ENCODE measurements at places on chromosomes 4 and X.

- DNase-seq, result peak; percentile 25
Observed at GRCh38 chr4:99845708-99846469, 29.3 kb downstream of the DAPP1 start.

GRCh38 chr4:24781999-24782745 is 13.2 kb upstream of the SOD3 start:
- no peak for DNase-seq

GRCh38 chr4:83209419-83209818 is 75.2 kb downstream of the COQ2 start:
- no peak for DNase-seq

GRCh38 chrX:133365871-133366611 is 49.2 kb downstream of the GPC4 start:
- DNase-seq, result no peak

GRCh38 chr4:88722276-88722780 is 24.7 kb upstream of the NAP1L5 start:
- no peak for DNase-seq

DNA sequence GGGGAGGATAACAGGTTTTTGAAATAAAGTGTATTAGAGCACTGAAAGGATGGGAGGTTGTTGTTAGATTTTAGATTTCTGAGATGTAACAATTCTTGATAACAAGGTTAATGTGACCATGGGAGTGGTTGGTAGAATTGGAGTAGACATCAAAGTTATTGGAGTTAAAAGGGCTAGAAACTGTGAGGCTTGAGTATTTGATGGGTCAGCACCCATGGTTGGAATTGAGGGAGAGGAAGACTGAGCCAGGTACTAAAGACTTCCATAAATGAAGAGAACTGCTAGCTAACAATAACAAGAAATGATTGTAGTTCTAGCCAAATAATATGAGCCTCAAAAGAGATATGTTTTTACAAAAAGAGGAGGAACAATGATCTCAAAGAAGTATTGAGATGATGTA is 98.8 kb downstream of the HEPH start:
- no peak for DNase-seq

GRCh38 chr4:69970071-69970470 is 4.5 kb upstream of the CSN2 start:
- no peak for DNase-seq

DNA sequence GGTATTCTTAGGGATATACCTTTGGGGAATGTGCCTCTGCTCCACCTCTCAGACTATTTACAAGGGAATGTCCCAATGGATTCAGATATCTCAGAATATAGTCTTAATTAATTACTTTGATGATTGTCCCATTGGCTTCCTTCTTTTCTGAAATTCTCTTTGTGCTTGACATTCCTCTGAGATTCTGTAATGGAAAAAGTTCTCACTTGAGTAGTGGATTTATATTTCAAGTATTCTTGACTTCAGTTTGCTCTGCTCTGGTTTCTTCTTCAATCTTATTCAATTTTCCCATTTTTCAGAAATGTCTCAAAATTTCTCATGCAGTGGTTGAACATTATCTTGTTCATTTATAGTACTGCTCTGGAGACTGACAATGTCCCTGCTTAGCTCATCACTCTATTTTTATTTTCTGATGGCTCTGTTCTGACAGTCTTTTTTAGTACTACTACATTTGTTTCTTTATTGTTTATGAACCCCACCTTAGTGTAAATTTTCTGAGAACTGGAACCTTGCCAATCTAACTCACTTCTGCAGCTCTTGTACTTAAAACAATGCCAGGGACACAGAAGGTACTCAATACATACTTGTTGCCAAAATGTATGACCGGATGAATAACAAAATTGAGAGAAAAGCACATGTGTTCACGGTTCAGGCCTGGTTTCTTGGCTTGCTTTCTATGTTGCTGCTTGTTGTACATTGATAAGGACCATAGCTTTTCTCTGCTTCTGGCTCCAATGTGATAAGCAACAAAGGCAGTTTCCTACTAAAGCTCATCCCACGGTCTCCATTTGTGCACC is 471.7 kb downstream of the GASK1B start:
- no peak for DNase-seq

- no peak for DNase-seq
Observed at GRCh38 chr4:19030048-19030447, 1008.5 kb upstream of the LCORL start.

DNA sequence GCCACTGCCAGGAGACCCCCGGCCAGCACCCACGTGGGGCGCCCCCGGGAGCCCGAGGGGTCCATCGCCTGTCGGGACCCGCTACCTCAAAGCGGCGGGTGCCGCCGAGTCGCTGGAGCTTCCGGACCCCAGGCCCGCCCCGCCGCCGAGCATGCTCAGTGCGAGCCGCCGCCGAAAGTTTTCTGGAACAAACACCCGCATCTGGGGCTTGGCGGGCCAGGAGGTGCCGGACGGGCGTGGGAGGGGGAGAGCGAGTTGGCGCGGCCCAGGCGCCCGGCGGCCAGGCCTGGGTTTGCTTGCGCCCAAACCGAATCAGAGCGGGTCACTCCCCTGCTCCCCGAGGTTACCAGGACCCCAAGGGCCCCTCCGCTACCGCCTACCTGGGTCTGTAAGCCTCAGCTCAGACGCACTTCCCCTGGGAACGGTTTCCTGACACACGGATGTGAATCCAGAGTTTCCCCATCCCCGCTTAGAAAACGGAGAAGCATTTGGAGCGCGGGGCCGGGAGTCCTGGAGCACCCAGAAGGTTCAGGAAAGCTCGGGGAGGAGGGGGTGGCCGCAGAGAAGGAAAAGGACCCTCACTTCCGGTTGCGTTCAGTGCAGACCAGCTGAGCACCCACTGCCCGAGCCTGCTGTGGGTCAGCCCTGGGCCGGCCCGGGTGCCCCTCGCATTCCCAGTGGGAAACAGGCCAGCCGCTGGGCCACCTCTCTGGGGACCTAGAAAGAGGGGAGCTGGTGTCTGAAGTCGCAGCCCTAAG is at the start of gene EVC2:
Gene EVC2 (minus strand): TSS at position 111 of the 758 bp plus-strand sequence. CDS start 46 bp downstream, at position 65.
- no peak for DNase-seq

- DNase-seq, result no peak
Observed at GRCh38 chrX:41029332-41029731, 55.9 kb upstream of the USP9X start.

GRCh38 chrX:72107841-72108595 is 23.7 kb downstream of the RTL5 start:
- DNase-seq, result no peak

- no peak for DNase-seq
Observed at GRCh38 chrX:145817331-145818185, at the start of gene SLITRK2. TSS of gene SLITRK2 (plus strand) at chrX:145817829. CDS start at chrX:145822426, 4,597 bp downstream.

- no peak for DNase-seq
Observed at GRCh38 chrX:39645178-39645895, 452.4 kb downstream of the BCOR start.

- DNase-seq, result no peak
Observed at GRCh38 chr4:3677748-3678070, 88.5 kb upstream of the ADRA2C start.

- DNase-seq, result no peak
Observed at GRCh38 chr4:175341203-175341755, 423.1 kb downstream of the ADAM29 start.

GRCh38 chr4:8132947-8133705 is 25.5 kb downstream of the ABLIM2 start:
- no peak for DNase-seq

- no peak for DNase-seq
Observed at GRCh38 chr4:30460818-30461217, 259.4 kb upstream of the PCDH7 start.

DNA sequence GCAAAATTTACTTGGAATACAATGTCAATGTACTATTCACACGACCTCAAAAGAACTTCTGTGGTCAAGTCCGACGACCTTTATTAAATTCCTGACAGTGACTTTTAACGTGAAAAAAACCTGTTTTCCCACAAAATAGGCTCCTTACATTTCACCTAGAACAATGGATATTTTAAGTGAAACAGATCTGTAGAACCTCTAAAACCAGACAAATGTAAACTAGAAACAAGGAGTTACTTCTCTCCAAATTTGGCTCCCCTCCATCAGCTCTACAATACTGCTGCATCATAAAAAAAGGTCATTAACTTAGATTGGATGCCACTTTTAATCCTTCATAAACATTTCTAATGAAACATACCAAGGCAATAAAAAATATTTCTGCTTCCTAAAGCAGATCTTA is 1.2 kb downstream of the NEK1 start:
- DNase-seq, result no peak

GRCh38 chrX:15500497-15500966 is at the start of gene BMX:
TSS of gene BMX (plus strand) at chrX:15500807. CDS start at chrX:15508354, 7,547 bp downstream.
- no peak for DNase-seq

- DNase-seq, result no peak
Observed at GRCh38 chr4:185096032-185096653, 46.9 kb upstream of the SLC25A4 start.

DNA sequence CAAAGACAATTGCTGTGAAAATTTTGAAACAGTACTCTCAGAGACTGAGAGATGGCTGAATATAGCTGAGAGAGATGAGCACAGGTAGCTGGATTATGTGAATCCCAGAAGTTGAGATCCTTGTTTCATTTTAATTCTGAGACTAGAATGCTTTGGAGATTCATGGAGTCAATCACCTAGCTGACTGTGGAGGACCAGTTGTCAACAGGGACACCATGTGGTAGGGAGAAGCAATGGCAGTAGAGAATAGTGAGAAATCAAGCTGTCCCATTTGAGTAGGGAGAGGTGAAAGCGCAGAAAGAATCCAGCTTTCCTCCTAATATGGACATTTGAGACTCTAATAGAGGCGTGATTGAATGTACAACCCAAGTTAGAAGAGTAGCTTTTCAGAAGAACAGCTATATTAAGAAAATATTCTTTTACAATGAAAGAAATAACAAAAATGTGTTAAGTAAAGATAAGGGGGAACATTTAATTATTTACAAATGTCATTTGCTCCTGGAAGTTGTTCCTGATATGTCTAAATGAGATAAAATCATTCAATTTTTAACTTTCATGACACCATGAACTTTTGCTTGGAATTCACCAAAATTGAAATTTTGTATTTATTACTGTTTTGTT is 30.3 kb upstream of the GLRB start:
- no peak for DNase-seq

DNA sequence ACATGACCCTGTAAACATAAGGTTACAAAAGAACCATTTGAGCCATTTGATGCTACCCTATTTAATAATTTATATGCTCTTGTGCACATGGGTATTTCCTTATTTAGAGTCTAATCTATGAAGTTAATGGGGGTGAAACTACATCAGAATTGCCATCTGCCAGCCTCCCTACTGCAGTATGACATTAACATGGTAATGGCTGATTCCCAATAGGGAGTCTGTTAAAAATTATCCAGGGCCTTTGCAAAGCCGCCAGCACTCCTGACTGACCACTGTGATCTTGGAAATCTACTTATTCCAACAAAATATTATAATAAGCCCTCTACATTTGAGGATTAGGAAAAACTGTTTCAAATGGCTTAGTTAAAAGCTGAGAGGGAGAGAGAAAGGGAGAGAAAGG is 153.7 kb downstream of the CLCN4 start:
- no peak for DNase-seq

DNA sequence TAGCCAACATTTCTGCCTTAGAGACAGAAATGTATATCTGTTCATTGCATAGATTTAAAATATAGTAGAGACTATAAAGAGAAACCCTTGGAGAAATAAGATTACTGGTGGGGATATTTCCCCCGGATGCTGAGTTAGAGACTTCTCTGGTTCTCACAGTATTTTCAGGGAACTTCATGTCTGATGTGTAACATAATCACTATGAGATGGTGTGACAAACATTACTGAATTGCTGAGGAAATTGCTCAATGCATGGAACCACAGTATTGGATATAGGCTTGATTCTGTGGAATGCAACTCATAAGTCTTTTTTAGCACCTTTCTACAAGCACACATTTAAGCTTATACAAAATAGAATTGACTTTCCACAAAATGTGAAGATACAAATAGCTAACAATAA is 152.7 kb downstream of the SOWAHB start:
- DNase-seq, result no peak

DNA sequence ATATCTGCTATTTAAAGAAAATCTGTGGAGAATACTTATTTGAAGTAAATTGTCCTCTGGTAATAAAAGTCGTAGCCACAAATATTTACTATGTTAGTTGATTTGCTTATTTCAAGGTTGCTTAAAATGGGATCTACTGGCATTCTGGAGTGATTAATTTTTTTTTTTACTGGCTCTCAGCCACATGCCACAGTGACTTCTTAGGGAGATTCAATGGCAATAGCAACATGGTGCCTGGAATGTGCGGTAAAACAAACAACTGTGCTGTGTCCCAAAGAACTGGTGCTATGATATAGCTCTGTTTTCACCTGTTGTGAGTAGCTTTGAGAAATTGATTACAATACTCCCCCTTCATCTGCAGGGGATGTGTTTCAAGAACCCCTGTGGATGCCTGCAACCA is 324.3 kb downstream of the GPAT3 start:
- no peak for DNase-seq

GRCh38 chrX:10138726-10139125 is 18.0 kb upstream of the CLCN4 start:
- DNase-seq, result no peak

- no peak for DNase-seq
Observed at GRCh38 chr4:109996526-109996925, 83.8 kb downstream of the EGF start.

GRCh38 chr4:139609647-139610046 is 53.6 kb upstream of the SETD7 start:
- DNase-seq, result no peak

DNA sequence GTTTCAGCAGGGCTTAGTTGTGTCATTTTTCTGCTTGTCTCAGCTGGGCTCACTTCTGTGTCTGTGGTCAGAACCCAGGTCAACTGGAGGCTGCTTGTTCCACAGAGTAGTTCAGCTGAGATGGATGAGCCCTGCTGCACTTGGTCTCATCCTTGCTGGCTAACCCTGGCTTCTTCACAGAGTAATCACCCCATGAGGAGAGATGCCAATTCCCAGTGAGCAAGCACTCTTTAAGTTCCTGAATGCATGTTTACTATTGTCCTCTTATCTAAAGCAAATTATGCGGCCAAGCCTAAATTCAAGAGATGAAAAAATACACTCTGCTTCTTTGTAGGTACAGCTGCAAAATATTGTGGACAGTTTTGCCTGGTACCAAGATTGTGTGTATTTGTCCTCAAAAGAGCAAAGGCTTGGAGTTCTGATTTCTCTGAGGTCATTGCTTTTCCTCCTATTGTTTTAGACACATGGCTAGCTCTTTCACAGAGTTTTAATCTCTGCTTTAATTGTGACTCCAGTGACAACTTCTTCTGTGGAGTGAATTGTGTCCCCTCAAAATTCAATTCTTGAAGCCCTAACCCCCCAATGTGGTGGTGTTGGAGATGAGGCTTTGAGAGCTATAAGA is 236.6 kb upstream of the ANKRD50 start:
- DNase-seq, result no peak

DNA sequence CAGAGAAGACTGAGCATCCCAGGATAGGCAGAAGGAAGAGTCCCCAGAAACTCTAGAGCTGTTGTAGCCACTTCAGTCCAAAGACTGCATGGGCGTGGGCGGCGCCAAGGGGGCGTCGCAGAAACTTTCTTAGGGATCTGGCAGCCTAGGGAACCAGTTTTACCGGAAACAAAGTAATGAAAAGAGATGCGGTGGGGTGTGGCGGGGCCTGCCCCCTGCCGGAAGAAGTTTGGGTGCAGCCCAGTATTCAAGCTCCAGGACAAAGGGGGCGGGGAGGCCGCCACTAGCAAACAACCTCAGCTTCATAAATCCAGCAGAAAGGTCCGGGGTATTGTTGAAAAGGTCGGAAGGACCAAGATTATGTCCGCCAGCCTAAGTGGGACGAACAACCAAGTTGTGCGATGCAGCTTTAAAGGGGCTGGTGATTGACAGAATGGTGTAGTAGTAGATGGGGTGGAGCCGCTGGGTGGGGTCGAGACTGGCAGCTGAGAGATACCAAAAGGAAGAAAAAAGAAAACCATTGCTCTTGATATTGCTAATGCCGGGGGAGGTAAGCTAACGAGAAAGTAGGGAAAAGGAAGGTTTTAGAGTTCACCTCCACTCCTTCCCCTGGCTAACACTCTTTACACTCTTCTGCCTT is 190.5 kb downstream of the RRAGB start:
- no peak for DNase-seq
